ENCODE measurements at places on chromosomes 7 and 10.
A peak's percentile ranks its signal among the peaks of the same experiment; 100 is the strongest.

DNA sequence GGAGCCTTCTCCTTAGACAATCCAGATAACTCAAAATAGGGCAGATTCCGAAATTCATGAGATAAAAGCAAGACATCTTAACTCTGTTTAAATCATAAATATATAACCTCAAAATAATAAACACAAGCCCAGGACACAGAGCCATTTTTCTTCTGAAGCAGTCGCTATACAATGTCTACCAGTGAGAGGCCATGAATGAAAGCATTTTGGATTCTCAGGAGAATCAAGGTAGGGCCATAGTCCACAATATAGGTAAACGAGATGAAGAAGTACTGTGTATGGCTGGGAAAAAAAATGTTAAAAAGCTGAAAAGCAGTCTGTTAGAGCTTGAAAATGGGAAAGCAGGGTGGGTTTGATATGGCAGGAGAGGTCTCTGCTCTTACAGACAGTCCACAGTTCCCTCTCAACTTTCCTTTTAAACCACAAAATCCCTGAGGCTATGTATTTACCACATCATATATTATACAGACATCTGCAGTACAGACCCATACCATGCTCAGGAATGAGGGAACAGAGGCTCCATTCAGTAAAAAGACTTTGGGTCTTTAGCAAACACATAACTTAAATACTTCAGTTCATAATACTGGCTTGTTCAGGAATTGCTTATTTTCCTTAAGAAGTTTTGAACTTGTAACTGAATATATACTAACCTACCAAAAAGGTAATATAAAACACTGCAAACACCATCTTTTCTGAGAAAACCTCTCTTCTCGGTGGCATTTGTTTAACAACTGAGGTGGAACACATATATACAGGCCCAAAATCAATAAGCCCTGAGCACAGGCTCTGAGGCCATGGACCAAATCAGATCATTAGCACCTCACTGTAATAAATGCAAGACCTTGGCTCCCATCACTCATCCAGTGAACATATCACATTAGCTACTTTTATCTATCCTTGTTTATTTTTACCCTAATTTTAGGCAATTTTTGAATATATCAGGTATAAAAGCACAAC is 109.3 kb downstream of the SORBS1 start:
- DNase-seq, result no peak

GRCh38 chr7:146115548-146115850 is 1.1 kb upstream of the CNTNAP2 start:
- no peak for DNase-seq

- peak; percentile 91 for DNase-seq
Measured at GRCh38 chr10:102743588-102744373, at the start of gene WBP1L. TSS of gene WBP1L (plus strand) at chr10:102743948. CDS start at chr10:102744054, 106 bp downstream.

- DNase-seq, result no peak
Measured at GRCh38 chr10:121687095-121687813, 89.0 kb upstream of the FGFR2 start.

GRCh38 chr7:129574487-129574886 is 37.0 kb upstream of the NRF1 start:
- no peak for DNase-seq

GRCh38 chr10:80187060-80187459 is 18.3 kb downstream of the ANXA11 start:
- no peak for DNase-seq

- no peak for DNase-seq
Measured at GRCh38 chr7:116557066-116557585, 32.3 kb downstream of the CAV1 start.

DNA sequence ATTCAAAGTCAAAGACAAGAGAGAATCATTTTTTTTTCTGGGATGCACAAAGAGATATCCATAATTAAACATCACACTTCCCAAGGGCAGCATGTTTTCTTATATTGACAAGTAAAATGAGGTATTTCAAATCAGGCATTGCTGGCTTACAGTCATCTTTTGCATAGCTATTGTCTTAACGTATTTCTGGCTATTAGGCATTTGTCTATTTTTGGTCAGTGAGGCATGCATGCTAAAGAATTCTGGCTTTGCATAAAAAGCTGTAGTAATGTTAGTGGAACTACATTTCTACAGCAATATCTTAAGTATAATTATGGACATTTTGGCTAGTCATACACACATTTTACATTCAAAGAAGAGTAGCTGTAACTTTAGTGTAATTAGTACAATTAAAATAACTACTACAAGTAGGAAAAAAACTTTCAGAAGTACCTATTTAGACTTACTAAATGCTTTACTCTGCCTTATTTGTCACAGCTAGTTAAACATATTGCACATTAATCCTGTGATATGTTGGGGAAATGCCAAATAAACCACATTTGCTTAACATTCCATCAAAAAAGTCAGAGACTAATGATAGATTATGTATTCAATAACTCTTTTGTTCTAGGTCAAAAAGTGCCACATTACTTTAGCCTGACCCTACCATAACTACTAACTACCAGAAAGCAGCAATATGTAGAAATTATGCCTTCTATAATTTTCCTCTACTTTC is 76.4 kb downstream of the RELN start:
- DNase-seq, result no peak

- no peak for DNase-seq
Measured at GRCh38 chr10:69065406-69066361, 22.2 kb upstream of the SRGN start.

- no peak for DNase-seq
Measured at GRCh38 chr10:60312818-60313588, 76.7 kb downstream of the ANK3 start.

DNA sequence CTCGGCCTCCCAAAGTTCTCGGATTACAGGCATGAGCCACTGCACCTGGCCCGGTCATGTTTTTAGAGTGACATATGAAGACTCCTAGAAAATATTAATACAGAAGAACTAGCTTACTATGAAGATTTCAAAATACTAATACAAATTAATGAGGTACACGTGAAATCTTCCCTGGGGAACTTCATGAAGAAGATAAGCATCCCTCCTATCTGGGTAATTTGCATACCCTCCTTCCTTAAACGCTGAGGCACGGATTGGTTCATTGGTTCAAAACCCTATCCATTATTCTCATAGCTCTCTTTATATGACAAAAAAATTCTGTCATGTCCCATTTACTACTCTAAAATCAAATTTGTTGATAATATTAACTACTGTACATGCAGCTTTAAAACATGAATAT is 224.8 kb upstream of the KLF14 start:
- DNase-seq, result no peak

DNA sequence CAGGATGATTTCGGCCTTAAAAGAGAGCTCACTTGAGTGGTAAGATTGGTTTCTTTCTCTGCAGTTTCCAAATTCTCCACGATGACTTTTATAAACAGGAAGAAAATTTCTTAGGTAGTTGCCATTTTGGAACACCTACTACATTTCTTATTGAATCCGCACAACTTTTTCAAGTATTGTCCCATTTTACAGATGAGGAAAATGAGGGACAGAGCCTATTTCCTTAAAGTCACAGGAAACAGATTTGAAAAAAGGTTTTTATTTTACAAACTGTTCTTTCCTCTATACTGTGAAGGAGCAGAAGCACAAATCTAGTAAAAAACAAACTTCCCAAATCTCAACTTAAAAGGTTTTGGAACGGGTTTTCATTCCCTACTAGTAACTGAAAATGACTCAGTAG is 2.7 kb downstream of the YWHAG start:
- DNase-seq, result no peak

DNA sequence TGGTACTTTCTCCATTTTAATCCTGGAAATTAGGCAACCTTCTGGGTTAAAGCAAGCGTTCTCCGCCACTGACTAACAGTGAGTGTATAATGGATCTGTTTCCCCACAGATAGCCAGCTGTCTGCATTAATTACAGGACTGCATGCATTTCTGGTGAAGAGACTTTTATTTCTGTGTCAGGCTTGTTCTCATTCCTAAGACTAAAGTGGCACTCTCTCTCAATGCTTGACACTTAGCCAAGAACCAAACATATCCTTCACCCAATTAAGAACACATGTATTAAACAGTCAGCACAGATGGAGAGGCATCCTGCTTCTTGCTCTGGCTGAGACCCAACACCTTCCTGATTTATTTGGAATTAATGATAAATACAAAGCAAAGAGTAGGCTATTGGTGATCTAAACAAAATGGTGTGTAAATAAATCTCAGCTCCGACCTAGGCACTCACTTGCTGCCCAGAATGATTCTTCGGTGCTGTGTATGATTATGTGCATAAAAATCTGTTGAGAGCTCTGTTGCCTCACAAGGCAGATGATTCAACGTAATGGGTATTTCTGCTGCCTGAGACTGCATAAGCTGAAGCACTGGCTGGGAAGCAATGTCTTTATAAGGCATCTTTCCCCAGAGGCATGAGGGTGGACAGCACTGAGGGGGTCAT is 16.8 kb downstream of the CALU start:
- DNase-seq, result no peak

GRCh38 chr10:528173-529165 is 161.0 kb downstream of the DIP2C start:
- DNase-seq, result no peak

- DNase-seq, result no peak
Measured at GRCh38 chr10:24237801-24238395, 29.0 kb downstream of the KIAA1217 start.

- no peak for DNase-seq
Measured at GRCh38 chr7:139960157-139960556, 102.6 kb downstream of the PARP12 start.

GRCh38 chr10:46560381-46560780 is 3.9 kb upstream of the GPRIN2 start:
- no peak for DNase-seq

GRCh38 chr7:128167042-128167701 is 73.9 kb upstream of the LEP start:
- DNase-seq, result no peak

Measured in stimulated activated CD8-positive, alpha-beta memory T cell treated with anti-CD3 and anti-CD28 coated beads, Interleukin-15, amount 100 ng/mL, for 4 hours (primary cell).